Mesenteric fat pad (tissue), 1 donor: ENCODE measurements at places on chromosomes 3 and 15. TPM values are rescaled to one million over a fixed set of nuclear protein-coding genes. Genes with fewer than 3 reads are reported as not detected.

- DNase-seq = no peak
Observed at GRCh38 chr15:63948971-63949370, 97.3 kb downstream of the DAPK2 start.

GRCh38 chr15:81531109-81531592 lies 157.1 kb upstream of the TMC3 start:
- DNase-seq = no peak

GRCh38 chr15:39710681-39711080 lies 72.0 kb downstream of the FSIP1 start:
- no peak for DNase-seq

The RHO gene
- not detected for total RNA-seq

DNA sequence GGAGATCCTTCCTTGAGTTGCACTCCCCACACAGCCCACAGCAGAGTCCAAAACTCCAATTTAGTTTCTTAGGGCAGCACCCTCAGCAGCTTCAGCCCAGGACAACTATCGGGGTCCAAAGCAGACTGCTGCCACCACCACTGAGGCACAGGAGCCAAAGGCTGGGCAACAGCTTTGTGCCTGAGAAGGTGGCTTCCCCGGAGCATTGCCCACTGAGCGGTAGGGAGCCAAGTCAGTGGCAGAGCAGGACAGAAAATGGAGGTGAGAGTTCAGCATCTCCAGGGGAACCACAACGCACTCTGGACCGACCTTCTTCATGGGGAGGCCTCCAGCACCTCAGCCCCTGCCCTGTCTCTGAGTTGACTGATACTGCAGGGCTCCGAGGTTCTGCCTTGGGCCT lies 43.4 kb downstream of the CDAN1 start:
- DNase-seq = no peak

The LRRN1 gene
- 0.42 TPM for total RNA-seq

The GHSR gene
- total RNA-seq = not detected

The CEMIP gene
- 5.9 TPM for total RNA-seq

DNA sequence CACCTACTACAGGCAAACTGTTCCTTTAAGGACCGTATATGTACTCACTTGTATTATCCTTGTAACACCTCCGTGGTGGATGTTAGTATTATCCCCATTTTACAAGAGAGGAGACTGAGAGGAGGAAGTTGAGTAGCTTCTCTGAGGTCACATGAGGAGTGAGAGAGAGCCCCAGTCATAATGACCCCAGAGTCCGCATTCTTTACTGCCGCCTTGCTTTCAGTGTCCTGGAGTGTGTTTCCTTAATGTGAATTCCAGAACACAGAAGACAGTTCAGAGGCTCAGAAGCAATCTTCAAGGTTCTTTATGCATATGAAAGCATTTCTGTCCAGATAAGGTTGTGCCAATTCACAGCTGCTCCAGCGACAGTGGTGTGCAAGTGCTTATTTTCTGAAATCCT lies 199.2 kb downstream of the CACNA2D3 start:
- no peak for DNase-seq

The PLA1A gene
- total RNA-seq = 3.4 TPM

- DNase-seq = no peak
Observed at GRCh38 chr3:130539005-130539404, 22.0 kb downstream of the COL6A6 start.

The NKTR gene
- total RNA-seq = 80.6 TPM

- no peak for DNase-seq
Observed at GRCh38 chr3:46895761-46896160, 18.2 kb downstream of the PTH1R start.

The CCR8 gene
- not detected for total RNA-seq

The MELTF gene
- 28.2 TPM for total RNA-seq

The SPTBN5 gene
- 1.6 TPM for total RNA-seq

DNA sequence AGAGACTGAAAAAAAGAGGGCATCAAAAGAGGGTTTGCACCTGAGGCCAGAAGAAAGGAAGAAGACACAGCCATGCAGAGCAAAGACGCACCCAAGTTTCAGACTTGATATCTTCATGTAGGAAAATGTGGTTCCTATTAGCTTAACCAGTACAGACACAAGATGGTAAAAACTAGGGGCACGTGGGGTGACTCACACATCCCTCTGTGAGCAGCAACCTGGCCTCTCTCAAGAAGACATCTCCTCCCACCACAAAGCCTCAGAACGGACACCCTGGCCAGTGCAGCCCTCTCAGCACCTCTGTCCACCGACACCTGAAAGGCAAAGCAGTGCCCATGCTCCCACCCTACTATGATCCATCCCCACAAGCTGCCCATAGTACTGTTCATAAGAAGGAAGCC lies 33.3 kb downstream of the GLB1 start:
- DNase-seq = no peak

- no peak for DNase-seq
Observed at GRCh38 chr3:127604035-127604434, 5.8 kb downstream of the MCM2 start.

The DUOXA2 gene
- total RNA-seq = not detected

The RAB7A gene
- 344 TPM for total RNA-seq

DNA sequence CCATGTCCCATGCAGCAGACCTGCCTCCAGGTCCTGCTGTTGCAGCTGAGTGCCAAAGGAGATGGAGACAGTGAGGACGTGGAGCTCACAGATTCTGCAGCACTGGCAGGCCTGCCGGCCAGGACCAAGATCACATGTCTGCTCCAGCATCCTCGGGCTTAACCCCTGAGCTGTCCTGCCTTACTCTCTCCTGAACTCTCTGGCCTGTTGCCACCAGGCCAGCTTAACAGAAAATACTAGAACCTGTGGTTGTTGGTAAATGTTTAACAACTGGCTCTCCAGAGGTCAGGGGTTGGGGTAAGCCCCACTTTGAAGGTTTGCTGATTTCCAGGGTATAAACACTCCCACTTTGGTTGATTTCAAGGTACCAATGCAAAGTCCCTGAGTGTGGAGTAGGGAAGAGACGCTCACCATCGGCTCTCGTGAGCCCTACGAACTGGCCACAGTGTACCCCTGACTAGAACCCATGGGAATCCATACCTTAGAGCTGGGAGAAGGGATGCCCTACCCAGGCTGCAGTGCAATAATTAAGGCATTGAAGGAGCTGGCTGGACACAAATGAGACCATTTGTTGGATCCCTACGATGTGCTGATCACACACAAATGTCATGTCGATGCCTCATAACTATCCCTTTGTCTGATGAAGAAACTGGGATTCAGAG lies 147.9 kb downstream of the OR4M2 start:
- DNase-seq = peak; percentile 89

The GP9 gene
- not detected for total RNA-seq

GRCh38 chr3:100059472-100059871 lies 54.8 kb downstream of the FILIP1L start:
- DNase-seq = no peak

DNA sequence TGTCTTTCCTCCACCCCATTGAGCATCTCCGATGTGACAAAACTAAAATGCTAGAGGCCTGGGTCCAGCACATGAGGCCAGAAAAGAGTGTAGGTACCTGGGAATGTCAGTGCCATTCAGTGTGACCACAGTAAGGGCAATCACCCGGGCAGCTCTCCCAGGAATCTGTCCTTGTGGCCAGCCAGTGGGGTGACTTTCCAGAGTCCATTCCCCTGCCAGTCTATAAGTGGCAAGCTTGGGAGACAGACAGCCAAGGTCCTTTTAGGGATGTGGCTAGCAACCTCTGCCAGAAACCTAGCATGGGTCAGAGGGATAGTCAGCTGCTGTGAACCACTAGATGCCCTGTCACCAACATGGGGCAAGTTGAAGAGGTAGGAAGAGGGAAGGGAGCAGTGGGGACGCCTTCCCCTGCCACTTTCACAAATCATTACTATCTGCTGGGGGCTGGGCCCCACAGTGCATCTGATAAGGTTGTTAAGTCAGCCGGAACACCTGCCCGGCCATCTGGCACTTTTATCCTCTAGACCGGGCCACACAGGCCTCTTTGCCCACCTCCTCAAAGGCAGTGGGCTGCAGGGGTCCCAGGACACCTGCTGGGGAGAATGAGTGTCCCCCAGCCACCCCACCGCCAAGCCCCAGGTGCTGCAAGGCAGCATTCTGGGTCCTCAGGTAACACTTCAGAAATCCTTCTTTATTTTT lies 24.8 kb upstream of the DET1 start:
- DNase-seq = no peak

The DCP1A gene
- total RNA-seq = 28.6 TPM

DNA sequence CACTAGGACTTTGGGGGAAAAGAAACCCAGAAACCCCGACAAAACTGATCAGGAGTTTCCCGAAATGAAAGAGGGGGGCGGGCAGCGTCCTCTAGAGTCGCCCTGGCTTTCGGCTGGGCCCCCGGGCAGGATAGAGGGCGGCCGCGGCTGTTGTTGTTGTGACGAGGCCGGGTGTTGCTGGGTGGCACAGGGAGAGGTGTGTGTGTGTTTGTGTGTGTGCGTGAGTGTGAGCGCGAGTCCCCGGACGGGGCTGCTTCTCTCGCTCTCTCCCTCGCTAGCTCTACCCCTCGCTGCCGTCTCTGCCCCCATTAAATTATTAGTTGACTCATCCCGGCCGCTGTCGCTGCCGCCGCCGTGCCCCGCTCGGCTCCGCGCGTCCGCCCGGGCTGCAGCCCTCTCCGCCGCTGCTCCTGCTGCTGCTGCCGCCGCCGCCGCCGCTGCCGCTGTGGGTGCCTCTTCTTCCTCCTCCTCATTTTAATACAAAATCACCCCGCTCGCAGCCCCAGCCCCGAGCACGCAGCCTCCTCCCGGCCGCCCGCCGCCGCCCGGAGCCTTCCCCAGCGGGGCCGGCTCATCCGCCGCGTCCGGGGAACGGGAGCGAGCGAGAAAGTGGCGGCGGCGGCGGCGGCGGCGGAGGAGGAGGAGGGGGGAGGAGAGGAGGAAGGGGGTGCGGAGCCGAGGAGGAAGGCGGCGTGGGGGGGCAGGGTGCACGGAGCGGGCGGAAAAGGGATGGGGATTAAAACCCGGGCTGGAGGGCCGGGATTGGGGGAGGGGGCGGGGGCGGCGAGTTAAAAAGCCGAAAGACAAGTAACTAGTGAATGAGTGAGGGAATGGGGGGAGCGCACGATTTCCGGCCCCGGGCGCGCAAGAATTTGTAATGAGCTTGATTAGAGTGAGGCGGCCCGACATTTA lies at the start of gene SATB1:
SATB1 (minus strand) TSS at position 611 of the 912 bp plus-strand sequence. CDS start 4,372 bp downstream, outside the sequence.
- peak; percentile 94 for DNase-seq

- no peak for DNase-seq
Observed at GRCh38 chr15:57607570-57608000, 15.9 kb downstream of the MYZAP start.

- DNase-seq = no peak
Observed at GRCh38 chr3:27342267-27342666, 26.9 kb downstream of the NEK10 start.

DNA sequence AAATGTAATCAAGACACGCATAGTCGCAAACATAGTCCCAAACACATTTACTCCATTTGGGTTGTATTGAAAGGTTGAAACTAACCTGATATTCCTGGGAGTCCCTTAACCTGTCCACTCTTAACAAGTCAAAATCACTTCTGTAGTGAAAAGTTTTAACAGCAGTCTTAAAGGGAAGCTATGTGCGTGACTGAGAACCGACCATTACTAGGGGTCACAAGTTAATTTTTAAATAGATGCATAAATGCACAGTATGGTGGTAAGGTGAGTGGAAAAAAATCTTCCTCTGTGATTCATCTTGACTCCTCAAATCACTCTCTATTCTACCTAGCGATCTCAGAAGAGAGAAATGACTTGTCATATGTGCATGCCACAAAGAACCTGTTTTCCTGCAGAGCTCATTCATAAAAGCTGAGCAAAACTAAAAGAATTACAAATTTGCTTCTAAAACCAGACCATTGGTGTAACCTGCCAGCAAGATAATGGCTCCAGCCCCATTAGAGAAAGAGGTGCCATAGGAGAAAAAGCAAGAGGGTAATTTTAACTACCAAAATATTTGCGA lies 4.8 kb downstream of the GPR15 start:
- no peak for DNase-seq

DNA sequence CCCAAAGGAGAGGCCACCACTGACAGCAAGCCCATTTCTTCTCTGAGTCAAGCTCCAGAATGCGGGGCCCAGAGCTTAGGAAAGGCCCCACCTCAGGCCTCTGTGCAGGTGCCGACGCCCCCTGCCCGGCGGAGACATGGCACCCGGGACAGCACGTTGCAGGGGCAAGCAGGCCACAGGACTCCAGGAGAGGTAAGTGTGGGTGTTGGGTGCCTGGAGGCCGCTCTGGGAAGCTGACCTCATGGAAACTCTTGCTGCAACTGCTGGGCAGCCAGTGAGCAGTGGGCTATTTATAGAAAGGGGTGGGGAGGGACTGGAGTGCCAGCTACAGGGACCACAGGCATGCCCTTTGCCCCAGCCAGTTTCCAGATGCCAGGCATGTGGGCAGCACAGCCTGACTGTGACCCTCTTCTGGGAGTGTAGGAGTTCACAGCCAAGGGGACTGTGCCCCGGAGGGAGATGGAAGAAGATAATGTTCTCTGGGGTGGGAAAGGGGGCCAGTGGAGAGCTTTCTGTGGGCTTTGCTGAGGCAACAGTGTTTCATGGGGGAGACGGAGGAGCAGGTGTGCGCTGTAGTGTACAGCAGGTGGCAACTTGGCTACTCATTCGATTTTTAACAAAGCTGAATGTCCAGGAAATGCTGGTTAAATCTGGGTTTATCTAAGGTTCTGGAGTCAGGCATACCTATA lies 23.7 kb downstream of the ALPK3 start:
- peak; percentile 89 for DNase-seq

DNA sequence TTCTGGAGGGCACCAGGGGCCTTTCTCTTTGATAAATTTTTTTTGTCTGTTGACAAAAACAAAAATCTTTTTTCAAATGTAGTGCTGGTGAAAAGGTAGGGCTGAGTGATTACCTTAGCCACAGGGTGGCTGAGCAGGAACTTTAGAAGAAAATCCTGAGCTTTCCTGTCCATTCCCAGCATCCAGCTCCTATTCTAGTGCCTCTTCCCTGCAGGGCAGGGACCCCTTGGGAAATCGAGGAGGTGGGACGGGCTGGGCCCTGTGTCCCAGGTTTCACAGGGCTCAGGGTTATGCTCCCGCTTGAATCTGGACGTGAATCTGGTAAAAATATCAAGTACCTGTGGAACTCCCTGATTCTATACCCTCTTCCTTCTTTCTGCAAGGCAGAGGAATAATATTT lies 31.7 kb downstream of the EDEM1 start:
- no peak for DNase-seq

DNA sequence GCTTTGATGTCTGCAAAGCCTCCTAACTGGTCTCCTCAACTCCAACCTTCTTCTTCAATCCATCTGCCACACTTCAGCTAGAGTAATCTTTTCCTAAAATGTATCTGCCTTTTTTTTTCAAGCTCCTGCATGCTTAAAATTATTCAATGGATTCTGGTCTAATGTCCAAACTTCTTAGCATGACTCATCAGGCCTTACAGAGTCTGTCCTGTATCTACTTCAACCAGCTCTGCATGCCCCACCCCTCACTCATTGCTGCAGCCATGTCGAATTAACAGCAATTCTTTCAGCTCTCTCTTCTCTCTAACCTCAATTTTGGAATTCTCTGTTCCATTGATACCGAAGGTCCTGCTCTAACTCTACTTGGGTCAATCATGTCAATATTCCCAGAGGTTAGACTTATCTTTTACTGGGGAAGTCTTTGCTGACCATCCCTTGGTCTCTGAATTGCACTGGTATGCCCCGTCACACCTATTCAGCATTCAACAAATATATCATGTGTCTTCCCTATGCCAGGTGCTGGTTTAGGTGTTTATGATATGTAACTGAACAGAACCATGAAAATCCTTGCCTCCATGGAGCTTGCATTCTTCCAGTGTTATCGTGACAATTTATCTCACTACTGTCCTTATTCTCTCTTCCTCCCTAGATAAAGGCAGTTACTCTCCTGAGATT lies 88.5 kb upstream of the NANOGP8 start:
- DNase-seq = no peak
